Colonic mucosa (tissue), 4 donors: ENCODE measurements at places on chromosomes 3 and 15. TPM values are rescaled to one million over a fixed set of nuclear protein-coding genes. Genes with fewer than 3 reads are reported as not detected.

GRCh38 chr3:179715582-179715981 is 62.7 kb downstream of the USP13 start:
- DNase-seq = no peak

- no peak for DNase-seq
These were observed 339.9 kb upstream of the RBMS3 start for GRCh38 chr3:28940994-28941393.

GRCh38 chr3:32612547-32612946 is 41.9 kb upstream of the DYNC1LI1 start:
- DNase-seq = no peak

The TERB2 gene
- not detected for total RNA-seq

The SCG5 gene
- 9.6 TPM for total RNA-seq

DNA sequence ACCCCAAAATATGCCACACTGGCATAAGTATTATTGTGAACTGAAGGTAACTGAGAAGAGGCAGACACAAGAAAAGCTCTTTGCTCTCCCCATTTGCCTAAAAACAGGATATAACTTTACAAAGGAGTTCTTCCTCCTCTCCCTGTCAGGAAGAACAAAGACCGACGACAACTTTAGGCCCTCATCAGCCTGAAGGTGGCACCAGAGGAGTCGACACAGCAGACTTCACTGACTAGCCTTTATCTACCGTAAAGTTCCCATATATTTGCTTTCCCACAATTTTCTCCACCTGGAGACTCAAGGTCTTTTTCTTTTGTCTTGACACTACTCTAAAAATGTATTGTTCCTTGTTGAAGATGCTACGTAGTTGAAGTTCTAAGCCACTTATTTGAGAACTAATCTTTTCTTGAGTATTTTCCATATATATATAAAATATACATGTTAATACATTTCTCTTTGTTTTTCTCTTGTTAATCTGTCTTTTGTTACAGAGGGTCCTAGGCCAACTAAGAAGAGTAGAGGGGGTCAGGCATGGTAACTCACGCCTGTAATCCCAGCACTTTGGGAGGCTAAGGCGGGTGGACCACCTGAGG is 16.2 kb upstream of the XIRP1 start:
- DNase-seq = peak; percentile 73

The PROS1 gene
- total RNA-seq = 26.0 TPM

DNA sequence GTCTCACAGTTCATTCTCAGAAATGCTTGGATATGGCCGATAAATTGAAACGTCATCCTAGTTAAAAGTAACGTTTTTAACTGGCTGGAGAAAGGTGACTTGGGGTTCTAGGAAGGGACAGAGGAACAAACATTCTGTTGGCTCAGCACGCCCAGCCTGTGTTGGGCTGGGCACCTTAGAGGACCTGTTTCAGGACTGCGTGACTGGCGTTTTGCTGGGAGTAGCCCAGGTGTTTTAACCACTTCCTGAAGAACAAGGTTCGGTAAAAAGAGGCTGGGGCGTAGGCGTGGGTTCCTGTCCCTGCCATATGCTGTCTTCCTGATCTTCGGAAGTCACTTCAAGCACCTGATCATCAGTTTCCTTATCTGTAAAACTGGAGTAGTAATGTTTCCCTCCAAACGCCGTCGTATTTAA is 1.1 kb upstream of the TLNRD1 start:
- peak; percentile 86 for DNase-seq

DNA sequence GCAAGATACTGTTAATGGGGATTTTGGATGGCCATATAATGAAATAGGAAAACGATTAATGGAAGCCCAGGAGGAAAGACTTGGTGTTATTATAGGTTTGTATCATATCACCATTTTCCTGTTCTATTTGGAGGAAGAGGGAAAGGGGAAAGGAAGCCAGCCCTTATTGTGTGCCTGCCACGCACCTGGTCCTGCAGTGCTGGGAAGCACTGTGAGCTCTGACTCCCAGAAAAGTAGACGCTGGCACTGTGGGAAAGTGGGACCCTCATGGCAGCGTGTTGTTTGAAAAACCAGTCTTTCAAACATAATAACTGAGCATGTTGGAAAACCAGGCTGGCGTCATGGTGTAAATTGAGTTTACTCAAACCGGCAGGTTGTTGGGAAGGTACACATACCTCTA is 22.0 kb downstream of the CGNL1 start:
- no peak for DNase-seq

- DNase-seq = no peak
These were observed 15.2 kb downstream of the FSTL1 start for GRCh38 chr3:120435621-120436020.

DNA sequence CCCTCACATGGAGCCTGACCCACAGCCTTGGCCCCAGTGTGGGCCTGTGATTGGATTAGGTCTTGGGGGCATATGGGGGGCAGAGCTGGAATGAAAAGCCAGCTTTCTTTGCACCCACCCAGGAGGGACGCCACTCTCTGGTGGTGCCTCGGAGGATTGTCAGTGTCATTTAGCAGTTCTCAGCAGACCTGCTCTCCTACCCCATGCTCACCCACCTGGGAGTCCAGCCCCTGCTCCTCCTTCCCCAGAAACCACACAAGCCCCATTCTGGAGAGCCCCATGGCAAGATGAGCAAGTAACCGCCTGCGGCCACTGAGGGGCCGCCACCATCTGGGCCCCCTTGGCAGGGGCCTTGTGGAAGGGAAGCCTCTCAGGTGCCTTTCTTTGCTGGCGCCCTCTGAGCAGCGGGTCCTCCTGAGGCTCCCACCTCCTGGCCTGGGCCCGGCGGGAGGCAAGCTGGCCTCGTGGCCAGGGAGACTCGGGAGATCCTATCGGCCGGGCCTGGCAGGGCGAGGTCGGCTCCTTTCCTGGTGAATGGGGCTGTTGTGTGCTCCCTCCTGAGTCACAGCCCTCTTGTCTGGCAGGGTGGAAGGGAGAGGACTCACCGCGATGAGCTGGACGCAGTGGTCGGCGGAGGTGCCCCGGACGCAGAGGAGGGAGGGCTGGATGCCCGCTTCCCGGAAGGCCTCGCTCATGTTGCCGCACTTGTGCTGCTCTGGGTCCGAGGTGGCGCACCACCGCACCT is 2.3 kb downstream of the MELTF start:
- DNase-seq = no peak

The CLDN16 gene
- not detected for total RNA-seq

- peak; percentile 76 for DNase-seq
These were observed 51.6 kb upstream of the LCTL start for GRCh38 chr15:66617137-66618090.

- DNase-seq = no peak
These were observed 475 bp downstream of the FAM107A start for GRCh38 chr3:58576716-58577115.

DNA sequence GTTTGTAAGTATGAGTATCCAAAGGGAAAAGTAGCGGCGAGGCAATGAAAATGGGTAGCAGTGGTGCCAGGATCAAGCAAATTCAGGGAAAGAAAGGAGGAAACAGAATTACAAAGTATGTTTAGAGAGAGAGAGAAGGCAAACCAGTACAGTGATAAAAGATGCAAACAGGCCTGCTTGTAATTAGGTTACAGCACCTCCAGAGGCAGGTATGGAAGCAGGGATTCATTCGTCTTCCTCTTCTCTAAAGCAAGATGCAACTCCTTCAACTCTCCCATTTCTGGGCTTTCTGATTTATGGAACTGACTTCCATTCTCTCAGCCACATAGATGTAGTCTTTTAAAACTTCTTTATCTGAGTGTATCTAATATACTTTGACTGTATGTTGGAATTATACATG is 68.0 kb downstream of the CRYBG3 start:
- DNase-seq = no peak

DNA sequence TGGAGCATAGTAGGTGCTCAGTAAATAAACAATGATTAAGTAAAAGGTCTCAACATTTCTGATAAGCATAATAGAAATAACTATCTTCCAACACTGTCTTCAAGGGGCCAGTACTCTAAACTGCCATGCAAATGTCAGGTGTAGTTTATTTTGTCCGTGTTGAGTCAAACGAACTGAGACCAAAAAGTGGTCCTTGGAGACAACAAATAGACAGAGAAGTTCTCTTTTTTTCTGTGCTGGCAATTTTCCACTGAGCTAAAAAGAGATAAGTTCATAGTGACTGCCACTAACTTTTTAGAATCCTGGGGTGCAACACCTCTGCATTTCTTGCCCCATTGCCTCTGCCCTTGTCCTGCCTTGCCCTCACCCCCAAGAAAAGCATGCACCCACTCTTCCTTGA is 14.7 kb upstream of the MBNL1 start:
- DNase-seq = no peak

- DNase-seq = no peak
These were observed 186.7 kb downstream of the NFKBIZ start for GRCh38 chr3:102036017-102036416.

DNA sequence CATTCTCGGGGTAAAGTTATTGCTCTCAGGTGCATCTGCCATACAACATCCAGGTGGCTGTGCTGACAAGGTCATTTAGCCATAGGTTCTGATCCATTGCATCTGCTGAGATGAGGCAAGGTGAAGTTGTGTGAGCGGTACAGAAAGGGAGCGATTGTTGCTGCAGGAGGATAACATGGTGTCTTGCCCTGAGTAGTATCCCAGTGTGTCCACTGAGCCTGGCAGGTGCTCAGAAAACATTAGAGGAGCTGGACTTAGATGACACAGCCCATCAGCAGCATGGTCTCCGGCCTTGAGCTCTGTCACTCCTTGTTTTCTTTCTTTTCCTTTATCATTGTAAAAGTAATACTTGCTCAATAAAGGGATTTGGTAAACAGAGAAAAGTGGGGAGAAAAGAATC is 161.1 kb upstream of the ATP10A start:
- DNase-seq = no peak

The THBS1 gene
- total RNA-seq = 390 TPM

The GASK1A gene
- 2.2 TPM for total RNA-seq

The TMIE gene
- 0.13 TPM for total RNA-seq

The SRGAP3 gene
- total RNA-seq = 5.7 TPM

DNA sequence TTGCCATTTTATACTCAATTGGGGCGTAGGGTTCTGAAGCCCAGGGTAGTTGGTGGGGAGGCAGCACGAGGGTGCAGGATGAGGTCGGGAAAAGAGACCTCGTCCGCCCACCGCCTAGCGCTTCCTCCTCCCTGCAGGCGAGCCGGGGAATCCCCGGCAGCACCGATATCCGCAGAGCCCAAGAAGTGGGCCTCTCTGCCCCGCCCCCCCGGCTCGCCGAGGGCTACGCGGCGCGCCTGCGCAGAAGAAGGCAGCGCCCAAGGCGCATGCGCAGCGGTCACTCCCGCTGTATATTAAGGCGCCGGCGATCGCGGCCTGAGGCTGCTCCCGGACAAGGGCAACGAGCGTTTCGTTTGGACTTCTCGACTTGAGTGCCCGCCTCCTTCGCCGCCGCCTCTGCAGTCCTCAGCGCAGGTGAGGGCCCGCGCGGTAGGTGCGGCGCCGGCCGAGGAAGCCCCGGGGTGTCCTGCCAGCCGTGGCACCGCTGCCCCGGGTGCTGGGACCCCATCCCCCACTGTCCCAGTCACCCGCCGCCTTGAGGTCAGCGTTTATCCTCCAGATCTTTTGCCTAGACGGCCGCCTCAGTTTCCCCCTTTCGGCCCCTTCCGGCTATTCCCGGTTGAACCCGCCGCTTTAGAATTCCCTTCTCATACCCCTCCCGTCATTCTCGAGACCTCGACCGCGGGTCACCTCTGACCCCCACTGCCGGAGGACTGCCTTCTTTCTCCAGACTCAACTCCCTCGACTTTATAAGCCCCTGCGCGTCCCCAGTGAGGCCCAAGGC is at the start of gene ALAS1:
Gene ALAS1, plus strand, starts transcription at position 319 of the 784 bp plus-strand sequence. CDS start 1,082 bp downstream, outside the sequence.
- peak; percentile 94 for DNase-seq

The PP2D1 gene
- total RNA-seq = not detected

- DNase-seq = peak; percentile 42
These were observed 125.6 kb downstream of the ETFA start for GRCh38 chr15:76185716-76186115.

DNA sequence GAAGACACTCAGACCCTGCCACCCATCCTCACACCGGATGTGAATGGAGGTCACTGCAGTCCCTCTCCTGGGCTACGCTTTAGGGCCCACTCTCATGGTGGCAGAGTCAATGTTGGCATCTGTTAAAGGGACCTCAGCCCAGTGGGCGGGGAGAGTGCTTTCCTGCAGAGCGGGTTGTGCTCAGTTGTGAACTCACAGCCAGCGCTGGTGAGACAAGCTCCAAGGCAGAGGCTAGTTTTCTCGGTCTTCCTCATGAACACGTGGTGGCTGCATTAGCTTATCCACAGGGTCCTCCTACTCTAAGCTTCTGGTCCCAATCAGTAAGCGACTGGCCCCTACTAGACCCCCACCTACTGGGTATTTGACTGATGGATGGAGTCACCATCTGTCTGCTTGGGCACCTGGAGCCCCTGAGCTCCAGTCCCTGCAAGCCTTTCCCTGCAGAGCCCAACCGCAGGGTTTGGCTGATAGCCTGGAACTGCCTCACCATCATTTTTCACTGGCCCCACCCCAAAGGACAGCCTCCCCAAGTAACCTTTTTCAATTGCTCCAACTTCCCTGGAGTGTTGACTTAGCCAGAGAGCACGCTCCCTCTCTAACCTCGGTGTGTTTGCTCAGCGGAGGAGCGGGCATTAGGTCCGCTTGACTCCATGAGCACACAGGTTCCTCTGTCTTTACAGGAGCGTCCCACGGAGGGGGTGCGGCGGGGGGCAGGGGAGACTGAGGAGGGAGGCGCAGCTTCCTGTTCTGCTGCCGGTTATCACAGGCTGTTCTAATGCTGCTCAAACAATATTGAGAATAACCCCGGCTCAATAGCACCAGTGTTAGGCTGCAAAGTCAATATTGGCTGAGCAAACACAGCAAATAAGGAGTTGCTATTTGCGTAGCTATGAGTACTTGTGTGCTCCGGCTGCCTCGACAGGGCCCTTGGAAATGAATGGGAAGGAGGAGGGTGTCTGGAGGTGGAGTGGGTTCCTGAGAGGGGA is 141.7 kb downstream of the RPLP1 start:
- peak; percentile 95 for DNase-seq
